ENCODE measurements at places on chromosomes 5 and 9.

DNA sequence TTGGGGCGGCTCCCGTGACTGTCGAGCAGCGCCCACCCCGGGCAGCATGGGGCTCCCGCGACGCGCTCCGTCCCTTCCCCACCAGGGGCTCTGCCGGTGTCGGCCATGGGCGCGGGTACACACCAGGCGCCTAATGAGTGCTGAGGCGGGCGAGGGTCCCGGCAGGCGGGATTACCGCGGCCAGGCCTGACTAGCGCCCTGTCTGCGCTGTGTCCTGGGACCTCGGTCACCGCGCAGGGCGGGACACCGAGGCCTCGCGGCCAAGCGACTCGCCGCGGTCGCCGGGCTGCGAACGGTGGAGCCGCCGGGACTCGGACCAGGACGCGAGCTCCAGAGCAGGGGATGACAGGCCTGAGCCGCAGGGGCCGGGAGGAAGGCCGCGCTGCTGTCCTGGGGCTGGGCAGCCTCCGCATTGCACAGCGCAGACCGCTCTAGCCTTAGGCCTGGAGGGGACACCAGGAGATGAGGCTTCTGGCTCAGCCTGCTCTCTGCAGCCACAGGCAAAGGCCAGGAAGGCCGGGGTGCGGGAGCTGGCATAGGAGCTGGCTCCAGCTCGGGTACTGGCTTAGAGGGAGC, 14.1 kb downstream of the LCN10 start:
- DNase-seq: no peak

- no peak for DNase-seq
These were observed 1785.9 kb upstream of the WWC1 start for GRCh38 chr5:166505544-166505943.

- DNase-seq: no peak
These were observed 344.7 kb upstream of the SLC30A5 start for GRCh38 chr5:68749077-68749476.

DNA sequence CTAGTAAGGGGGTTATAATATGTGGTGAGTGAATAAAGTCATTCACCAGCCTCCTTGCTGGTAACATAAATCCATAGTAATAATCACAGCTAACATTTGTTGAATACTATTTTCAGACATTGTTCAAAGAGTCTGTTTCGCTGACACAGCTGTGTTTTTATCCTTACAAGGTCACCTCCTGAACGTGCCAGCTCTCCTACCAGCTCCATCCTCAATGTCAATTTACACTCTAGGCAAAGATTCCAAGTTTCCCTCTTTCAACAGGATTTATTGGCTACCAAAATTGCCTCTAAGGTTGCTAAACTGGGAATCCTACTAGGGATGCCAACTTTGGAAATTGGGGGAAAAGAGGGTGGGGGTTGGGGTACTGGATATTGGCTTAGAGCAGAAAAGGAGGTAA, 30.7 kb upstream of the SMC5 start:
- DNase-seq: no peak

- DNase-seq: no peak
These were observed 66.9 kb downstream of the ZCCHC7 start for GRCh38 chr9:37187292-37187691.

- no peak for DNase-seq
These were observed 78.4 kb downstream of the INSYN2B start for GRCh38 chr5:169901896-169902295.

- no peak for DNase-seq
These were observed 133.2 kb downstream of the TMEM174 start for GRCh38 chr5:73306078-73306719.

GRCh38 chr5:115415143-115415491, 118.7 kb upstream of the CCDC112 start:
- no peak for DNase-seq

DNA sequence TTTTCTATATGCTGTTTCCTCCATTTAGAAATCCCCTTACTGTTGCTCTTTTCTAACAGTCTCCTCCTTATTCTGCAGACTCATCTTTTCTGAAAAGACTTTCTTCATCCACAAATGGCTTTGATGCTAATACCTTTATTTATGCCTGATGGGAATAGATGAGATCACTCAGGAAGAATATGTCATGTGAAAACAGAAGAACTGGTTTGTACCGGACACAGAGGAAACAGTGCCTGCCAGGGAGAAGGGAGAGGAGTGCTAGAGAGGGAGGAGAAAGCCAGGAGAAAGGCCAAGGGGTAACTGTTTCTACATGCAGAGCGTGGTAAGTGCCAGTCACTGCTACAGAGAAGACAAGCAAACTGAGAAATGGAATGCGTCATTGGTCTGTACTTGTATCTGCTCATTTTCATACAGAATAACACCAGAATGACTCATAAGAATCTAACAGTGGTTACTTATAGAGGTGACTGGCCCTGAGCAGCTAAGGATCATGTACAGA, 45.9 kb upstream of the PJA2 start:
- peak; percentile 81 for DNase-seq

GRCh38 chr9:104941597-104941996, 13.6 kb upstream of the ABCA1 start:
- DNase-seq: no peak

DNA sequence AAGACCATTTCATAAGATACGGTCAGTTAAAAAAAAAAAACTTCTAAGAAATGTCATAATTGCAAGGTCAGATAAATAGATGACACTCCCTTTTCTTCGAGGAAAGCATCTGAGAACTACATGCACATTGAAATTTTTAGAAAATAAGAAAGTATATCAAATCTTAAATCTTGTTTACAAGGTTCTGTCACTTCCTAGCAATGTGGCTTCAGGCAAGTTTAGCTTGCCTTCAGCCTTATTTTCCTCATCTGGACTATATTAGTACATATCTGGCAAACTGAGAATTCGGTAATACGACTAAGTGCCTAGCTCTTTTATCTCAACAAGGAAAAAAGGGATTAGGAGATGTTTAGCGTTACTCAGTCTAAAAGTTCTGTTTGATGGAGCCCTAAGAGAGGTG, 32.5 kb upstream of the OR2K2 start:
- no peak for DNase-seq

DNA sequence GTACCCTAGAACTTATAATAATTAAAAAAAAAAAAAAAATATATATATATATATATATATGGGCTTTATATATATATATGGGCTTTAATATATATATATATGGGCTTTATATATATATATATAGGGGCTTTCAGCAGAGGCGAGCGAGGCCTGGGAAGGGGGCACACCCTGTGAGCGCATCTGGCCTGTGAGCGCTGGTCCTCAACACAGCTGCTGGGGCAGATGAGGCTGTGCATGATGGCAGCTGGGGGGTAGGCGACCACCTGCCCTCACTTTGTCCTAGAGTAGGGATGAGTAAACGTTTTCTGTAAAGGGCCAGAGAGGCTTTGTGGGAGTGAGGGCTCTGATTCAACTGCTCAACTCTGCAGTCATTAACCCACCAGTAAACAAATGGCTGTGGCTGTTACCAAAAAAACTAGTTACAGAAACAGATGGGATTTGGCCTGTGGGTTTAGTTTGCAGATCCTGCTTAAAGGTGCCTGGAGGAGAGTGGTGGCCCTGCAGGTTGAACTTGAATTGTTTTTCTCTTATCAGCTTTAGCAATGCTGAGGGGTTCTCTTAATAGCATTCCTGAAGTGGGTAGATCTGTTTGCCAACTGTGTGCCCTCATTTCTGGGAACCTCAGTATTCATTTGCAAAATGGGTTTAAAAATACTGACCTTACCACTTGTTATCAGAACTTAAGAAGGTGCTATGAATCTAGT, 88.1 kb upstream of the EPB41L4B start:
- no peak for DNase-seq

- no peak for DNase-seq
These were observed 99.3 kb downstream of the KLF4 start for GRCh38 chr9:107390279-107390678.

DNA sequence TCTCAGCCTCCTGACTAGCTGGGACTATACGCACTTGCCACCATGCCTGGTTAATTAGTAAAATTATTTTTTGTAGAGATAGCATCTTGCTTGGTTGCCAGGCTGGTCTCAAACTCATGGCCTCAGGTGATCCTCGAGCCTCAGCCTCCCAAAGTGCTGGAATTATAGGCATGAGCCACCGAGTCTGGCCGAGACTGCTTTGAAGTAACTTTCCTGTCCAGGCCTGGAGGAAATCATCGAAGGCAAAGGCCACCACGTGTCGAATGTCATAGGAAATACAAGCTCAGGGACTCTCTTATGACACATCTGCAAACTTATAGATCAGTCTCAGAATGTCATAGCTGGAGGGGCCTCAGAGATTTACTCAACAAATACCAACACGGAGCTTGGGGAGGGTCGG, 25.1 kb downstream of the RAPGEF1 start:
- DNase-seq: no peak

DNA sequence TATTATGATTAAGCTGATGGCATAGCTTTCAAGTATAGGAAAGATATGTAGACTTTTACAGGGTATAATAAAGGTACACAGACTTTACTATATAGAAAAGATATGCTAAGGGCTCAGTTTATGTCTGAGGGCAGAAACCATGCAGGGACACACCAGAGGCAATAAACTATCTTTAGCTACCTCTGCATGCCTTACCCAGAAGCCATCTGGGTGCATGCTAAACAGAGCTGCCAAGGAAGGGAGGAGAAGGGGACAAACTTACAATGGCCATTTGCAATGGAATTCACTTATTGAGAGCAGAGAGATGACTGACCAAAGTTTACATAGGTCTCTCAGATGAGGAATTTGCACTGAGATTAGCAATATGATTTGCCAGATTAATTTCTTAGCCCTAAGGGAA, 143.1 kb upstream of the NR4A3 start:
- no peak for DNase-seq

GRCh38 chr9:101664453-101664852, 69.7 kb upstream of the PPP3R2 start:
- no peak for DNase-seq

- no peak for DNase-seq
These were observed 326 bp downstream of the RIGI start for GRCh38 chr9:32525709-32526030.

- no peak for DNase-seq
These were observed 762.1 kb upstream of the TYRP1 start for GRCh38 chr9:11931109-11931508.

DNA sequence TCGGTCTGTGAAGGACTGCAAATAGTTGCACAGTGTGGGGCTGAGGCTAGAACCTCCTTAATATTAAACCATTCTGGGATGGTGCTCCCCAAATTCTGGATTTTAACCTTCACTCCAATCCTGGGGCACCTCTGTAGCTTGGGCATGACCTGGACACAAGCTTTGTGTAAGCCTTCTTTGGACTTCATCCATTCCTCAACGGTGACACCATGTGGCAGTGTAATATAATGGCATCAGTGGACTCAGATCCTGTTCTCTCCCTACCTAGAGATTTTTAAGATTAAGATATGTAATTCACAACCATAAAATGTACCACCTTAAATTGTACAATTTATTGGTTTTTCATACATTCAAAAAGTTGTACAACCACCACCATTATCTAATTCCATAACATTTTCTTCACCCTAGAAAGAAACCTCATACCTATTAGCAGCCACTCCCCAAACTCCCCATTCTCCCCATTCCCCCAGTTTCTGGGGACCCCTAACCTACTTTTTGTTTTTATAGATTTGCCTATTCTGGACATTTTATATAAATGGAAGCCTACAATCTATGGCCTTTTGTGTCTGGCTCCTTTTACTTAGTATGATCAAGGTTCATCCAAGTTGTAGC, 4.8 kb upstream of the PLGRKT start:
- peak; percentile 33 for DNase-seq

DNA sequence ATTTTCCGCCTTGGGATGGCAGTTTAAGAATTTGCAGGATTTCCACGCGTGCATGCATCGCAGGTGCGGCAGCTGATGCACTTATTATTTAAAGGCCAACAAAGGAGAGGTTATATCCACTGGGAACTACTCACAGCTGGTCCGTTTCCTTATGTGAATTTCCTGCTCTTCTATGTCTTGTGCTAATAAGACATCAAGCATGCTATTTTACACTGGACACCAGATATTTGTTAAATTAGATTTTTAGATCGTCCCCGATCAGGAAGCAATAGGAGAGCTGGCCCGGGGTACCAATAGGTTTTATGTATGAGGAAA, 476 bp upstream of the DTWD2 start:
- no peak for DNase-seq

DNA sequence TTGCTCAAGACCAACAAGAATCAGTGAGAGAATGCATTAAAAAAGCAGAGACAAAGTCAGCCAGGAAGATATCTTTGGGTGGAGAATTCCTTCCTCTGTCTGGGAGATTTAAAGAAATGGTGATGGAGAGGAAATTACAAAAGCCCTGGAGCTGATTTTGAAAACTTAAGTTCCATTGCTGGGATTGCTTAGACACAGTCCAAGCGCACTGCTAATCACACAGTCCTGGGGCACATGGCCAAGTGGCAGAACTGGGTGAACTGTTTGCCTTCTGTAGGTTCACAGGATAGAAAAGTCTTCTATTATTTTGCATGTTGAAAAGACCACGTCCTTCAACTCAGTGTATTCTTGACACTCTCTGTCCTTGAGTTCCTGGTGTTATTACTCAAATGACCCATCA, 284.9 kb upstream of the FBXL7 start:
- DNase-seq: no peak

- no peak for DNase-seq
These were observed 373.1 kb upstream of the SMC2 start for GRCh38 chr9:103721056-103721455.

DNA sequence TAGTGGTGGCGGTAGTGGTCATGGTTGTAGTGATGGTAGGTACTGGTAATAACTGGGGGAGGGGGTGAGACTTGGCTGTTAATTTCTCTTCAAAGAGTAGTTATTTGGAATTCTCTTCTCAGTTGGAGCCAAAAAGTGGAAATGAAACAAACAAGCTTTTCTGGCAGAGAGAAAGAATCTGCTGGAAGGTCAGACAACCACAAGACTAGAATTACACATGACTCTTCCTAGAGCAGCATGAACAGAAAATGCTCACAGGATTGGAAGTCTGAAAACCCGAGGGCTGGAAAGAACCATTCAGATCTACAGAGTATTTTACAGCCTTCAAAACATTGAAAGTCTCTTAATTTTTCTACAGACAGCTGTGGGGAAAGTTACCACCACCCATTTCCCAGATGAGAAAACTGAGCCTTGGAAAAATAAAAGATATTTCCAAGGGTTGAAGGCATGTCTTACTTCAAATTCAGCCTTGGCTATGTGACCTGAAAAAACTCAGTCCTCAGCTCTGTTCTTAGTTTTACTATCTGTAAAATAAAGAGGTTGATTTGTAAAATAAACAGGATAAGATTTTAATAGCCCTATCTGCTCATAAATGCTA, 42.9 kb upstream of the TRIM32 start:
- DNase-seq: no peak

DNA sequence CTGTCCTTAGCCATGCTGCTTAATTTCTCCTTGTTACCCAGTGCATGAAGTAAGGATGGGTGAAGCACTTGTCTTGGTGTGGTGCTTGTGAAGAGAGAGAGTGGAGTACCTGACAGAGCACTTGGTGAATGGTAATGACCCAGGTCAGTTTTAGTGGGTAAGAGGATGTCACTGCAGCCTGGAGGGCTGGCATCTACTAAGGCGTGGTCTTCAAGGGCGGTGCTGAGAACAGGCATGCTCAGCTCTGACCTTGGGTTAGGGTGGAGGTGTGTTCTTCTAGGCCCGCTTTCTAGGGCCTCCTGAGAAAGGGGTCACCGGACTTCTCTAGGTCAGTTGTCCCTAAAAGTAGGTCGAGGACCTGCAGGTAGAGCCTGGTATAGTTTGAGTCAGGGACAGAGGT, 25.7 kb downstream of the SH3GL2 start:
- DNase-seq: no peak

Measured in HTR-8/SVneo (cell line).